ENCODE measurements at places on chromosomes 6 and 20.

DNA sequence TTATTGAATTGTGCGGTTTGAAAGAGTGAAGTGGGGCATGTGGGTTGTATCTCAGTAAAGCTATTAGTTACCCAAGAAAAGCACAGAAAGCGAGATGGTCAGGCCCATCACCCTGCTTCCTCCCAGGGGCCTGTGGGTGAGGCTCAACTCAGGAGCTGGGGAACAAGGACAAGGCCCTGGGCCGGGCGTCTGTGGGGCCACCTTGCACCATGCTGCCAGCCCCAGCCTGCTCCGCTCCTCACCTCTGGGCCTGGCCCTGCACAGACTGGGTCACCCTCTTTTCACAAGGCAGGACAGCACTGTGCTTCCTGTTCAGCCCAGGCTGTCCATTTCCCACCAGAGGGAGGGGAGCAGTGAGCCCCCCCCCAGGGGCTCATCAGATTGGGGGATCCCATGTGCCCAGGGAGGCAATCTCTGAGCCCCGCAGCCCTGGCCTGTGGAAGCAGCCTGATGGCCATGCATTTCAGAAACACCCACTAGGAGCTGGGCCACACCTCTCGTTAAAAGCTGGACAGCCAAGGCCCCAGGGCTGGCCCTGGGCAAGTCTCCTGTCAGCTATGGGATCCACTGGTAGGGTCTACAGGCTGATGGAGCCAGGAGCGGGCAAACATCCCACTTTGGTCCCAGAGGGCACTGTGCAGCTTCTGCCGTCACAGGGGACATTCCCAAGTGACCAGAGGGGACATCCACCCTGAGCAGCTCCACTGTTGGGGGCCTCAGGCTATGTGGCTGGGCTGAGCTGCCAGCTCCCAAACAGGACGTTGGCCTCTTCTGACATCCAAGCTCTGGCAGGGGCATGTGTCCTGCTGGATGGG, 55.9 kb downstream of the YTHDF1 start:
- DNase-seq: no peak

DNA sequence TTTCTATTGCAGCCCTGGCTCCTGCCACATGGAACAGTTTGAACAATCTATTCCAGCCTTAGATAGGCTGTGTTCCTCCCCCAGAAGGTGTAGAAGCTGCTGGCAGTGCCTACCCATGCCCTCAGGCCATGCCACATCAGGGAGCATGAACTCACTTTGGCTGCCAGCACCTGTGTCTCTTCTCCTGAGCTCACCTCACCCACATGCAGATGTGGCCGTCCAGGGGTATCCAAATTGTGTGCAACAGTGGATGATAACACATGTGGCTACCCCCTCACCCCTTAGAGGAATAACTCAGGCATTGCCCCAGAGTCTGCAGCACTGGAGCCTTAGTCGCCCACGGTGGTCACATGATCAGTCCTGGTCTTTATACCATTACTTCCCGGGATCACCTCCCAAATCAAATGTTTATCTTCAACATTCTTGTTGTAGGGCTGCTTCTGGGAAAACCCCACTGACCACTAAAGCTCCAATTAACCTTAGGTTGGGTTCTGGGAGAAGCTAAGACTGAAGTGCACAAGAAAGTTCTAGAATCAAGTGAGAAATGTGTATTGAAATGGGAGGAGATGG, 110.4 kb downstream of the BANF2 start:
- DNase-seq: no peak

GRCh38 chr20:5920581-5920980, 29.8 kb downstream of the TRMT6 start:
- DNase-seq: no peak

DNA sequence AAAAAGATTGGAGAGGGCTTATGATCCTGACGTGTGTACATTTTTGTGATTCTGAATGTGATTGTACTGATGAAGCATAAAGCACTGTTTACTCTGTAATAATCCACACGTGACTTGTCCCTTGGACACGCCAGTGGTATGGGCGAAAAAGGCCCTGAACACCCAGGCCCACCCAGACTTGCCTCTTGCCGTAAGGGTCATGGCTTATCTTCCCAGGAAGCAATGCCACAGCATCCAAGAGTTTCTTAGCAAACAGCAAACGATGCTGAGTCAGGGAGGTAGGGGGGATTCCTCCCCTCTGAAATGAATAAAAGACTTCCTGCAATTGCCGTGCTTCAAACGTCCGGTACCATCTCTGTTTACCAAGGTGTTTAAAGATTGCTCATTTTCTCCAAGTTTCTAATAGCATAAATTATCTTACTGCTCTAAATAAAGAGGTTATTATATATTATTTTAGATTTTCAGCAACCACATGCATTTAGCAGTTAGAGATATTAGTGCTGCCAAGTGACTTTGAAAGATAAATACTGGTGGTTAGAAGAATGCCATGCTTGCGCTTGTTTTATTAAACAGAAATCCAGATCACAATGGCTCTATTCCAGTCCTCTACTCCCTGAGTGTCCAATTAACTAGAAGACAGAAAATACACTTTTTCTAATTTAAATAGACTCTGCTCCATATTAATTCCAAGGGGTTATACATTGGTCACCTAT, 212.8 kb upstream of the CST7 start:
- DNase-seq: no peak
